Fibroblast of villous mesenchyme (primary cell): ENCODE measurements at places on chromosomes 1 and 21. TPM values are rescaled to one million over a fixed set of nuclear protein-coding genes. Genes with fewer than 3 reads are reported as not detected.

OR2W3 gene
- 0.86 and 0.97 TPM in 2 replicates for total RNA-seq

CAP1 gene
- 541 and 671 TPM in 2 replicates for total RNA-seq

KCNA3 gene
- under 0.01 and 0.64 TPM in 2 replicates for total RNA-seq

HSPA6 gene
- under 0.01 TPM in 2 replicates for total RNA-seq

NVL gene
- total RNA-seq, result 21.6 and 22.9 TPM in 2 replicates

OR2T33 gene
- not detected in 2 replicates for total RNA-seq

IGSF9 gene
- not detected in 2 replicates for total RNA-seq
